Aorta (tissue), 5 donors: ENCODE measurements at places on chromosomes 7 and 10. TPM values are rescaled to one million over a fixed set of nuclear protein-coding genes. Genes with fewer than 3 reads are reported as not detected.

Gene ADGRA1
- not detected for total RNA-seq

Gene ZDHHC6
- total RNA-seq = 28.7 TPM

Gene CRYGN
- total RNA-seq = 0.84 TPM

Gene SPDYE9
- not detected for total RNA-seq

Gene AQP1
- total RNA-seq = 680 TPM

DNA sequence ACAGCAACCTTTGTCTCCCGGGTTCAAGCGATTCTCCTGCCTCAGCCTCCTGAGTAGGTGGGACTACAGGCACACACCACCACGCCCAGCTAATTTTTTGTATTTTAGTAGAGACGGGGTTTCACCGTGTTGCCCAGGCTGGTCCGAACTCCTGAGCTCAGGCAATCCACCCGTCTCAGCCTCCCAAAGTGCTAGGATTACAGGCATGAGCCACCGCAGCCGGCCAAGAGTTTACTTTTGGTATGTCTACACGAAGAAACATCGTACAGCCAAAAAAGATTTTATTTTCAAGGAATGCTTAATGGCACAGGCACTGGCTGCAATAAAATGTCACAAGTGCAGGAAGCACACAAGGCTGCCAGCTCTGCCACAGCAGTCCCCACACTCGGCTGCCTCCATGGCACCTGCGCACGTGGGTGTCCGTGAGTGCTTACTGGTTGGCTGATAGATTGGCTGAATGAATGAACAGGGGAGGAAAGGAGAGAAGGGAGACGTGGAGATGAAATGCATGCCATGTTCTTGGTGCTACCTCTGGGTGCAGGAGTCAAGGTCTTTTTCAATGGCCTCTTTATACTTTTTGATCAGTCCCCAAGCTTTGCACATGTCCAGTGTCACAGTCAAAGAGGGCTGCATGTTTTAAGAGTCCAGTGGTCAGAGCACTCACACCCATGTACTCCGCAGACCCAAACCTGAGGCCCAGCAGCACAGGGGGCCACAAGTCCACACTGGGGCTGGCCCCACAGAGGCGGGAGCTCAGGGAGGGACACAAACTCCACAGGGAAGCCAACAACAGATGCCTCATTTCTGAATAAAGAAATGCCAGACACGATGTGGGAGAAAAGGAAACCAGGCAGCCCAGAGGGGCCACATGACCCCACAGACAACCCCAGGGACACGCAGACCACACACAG is 198.2 kb downstream of the MAD1L1 start:
- DNase-seq = peak; percentile 47

- DNase-seq = no peak
Measured at GRCh38 chr10:72140850-72141249, 52.5 kb upstream of the SPOCK2 start.

GRCh38 chr7:30920584-30921539 is 9.2 kb downstream of the AQP1 start:
- peak; percentile 84 for DNase-seq

DNA sequence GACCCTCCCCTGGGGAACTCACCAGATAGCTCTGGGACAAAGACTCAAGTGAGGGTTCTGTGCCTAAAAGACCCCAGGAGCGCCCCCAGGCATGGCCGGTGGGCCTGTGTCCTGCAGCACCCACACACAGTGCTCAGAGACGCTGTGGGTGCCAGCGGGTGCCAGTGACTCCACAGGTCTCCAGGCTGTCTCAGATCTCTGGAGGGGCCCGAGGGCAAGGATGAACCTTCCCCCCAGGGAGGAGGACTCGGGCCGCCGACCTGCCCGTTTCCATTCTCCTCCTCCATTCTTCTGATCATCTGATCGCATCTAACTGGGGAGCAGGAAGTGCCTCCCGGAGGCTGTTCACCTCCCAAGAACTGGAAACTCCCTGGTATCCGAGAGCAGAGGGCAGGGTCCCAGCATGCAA is 980 bp downstream of the ADAM8 start:
- DNase-seq = no peak

DNA sequence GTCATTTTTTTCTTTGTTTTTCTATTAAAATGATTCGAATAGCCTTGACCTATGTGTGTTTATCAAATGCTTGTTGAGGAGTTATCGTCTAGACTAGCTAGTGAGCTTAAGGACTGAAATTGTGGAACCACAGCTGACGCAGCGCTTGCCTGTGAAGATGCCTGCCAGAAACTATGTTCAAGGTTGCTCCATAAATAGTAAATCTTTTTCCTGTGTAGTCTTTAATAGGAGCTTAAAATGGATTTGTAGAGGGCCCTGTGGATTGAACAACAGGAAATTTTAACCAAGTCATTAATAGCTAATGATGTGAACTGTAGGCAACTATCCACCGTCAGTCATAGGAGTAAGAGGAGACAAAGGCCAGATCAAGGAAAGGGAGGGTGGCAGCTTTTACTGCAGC is 145.1 kb downstream of the GNAI1 start:
- no peak for DNase-seq

DNA sequence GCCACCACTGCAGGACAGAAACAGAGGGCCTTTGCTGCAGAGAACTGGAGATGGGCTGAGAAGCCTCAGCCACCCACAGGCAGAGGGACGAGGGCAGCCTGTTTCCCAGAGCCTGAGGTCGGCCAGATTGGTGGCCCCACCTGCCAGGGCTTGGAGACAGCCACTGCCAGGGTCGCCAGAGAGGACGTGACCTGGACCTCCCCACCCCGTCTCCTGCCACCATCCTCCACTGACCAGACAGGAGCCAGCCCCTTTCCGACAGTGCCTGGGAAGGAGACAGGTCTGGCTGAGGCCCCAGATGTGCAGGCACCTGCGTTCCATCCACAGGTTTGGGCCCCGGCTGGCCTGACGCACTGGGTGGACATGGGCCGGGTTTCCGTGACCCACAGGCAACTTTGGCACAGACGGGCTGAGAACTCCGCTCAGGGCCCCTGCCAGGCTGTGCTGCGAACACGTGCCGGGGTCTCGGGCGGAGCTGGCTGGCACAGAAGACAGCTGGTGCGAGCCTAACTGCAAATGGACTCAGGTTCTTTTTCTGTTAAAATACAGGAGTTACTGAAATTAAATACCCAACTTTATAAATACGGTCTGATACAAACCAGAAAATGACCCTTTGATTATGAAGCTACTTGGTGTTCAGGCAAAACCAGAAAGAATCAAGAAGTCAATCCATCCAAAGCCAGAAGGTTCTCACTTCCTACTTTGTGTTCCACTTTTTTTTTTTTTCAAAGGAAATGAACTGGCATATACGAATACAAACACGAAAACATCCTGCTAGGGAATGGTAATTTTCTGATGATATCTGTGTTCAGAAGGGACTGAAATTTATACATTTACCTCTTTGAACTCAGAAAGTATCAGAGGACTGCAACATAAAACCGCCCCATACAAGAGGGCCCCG is 6.9 kb downstream of the COX19 start:
- DNase-seq = no peak

GRCh38 chr10:98921316-98921715 is 314.3 kb downstream of the HPSE2 start:
- no peak for DNase-seq

DNA sequence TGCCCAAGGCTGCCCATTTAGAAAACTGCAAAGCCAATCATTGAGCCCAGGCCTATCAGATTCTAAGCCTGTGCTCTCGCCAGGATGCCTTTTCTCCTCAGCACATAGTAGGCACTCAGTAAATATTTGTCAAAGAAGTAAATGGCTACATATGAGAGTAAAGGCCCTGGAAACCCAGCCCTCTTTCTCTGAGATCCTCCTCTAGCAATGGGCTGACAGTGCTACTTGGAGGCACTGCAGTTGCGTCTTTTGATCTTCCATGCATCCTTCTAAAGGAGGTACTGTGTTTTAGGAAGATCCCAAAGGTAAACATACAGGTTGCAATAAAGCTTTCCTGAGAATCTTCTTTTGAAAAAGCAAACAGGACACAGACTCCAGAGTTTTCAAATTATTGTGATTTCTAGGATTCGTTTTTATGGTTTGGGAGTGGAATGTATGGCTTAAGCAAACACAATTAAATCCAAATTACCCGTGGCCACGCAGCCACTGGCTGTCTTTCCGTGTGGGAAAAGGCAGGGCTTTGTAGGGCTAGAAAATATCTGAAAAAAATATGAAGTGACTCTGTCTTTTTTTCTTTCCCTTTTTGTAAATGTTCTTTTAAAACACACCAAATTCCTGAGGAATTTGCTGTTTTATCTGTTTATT is 151.3 kb upstream of the BMPER start:
- DNase-seq = no peak

GRCh38 chr7:99990460-99990852 is 14.6 kb upstream of the AZGP1 start:
- no peak for DNase-seq

DNA sequence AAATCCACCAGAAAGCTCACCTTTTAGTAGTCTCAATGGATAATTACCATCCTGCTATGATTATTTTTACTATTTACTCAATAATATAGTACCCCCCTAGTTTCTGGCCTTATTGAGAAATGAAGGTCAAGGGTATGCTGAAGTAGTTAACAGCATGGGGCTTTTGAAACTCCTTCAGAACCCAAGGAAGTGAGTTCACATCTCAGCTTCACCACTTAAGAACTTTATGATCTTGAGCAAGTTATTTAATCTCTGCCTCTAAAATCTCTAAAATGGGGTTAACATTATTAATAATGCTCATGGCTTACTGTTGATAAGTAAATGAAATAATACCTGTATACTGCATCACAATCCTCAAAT is 5.8 kb downstream of the MTPN start:
- no peak for DNase-seq

GRCh38 chr7:87543623-87544022 is 57.1 kb downstream of the ABCB1 start:
- DNase-seq = no peak

- DNase-seq = no peak
Measured at GRCh38 chr10:92003258-92003657, 79.7 kb downstream of the BTAF1 start.
